ENCODE measurements at places on chromosomes 11 and 22.

DNA sequence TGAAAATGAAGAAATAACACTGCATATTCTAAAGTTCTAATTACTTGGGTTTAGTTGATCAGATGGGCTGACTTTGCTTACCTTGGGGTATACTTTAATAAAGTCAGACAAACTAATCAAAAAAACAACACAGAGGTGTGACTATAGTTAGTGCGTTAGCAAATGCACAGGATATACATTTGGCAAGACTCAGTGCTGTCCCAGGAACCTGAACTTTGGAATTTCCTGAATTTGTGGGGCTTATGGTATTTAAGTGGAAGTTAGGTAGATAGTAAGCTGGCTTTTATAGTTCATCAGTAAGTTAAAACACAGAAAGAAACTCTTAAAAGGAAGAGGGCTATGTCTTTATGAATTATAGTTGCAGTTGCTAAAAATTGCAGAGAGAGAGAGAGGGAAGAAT is 302.6 kb upstream of the DDI1 start:
- DNase-seq: no peak

- peak; percentile 26 for DNase-seq
Observed at GRCh38 chr22:36244522-36245391, 5.4 kb upstream of the APOL2 start.

- no peak for DNase-seq
Observed at GRCh38 chr11:12472401-12473005, 95.1 kb downstream of the PARVA start.

DNA sequence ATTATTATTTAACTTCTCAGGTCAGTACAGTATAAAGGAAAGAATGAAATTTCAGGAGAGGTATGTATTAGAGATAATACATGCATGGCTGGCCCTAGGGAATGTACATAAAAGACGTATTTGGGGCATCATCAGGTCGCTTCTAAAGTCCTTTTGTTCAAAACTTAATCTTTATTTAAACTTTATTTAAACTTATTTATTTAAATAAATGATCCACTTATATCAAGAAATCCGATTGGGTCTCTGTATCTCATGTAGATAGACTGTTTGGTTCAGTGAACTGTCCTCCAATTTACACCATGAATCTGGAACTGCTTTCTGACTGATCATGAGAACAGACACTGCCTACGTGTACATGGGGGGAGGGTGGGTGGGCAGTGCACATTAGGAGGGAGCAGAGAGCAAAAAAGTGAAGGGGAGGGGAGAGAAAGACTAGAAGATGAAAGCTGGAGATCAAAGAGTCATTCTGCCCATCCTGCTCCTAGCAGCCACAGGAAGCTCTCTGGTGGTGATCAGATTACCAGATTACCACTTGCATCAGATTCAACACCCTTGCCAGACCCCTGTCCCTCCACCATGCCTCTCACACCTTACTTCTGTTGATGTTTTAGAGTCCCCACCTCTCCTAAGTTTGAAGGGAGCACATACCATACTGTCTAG is 92.1 kb upstream of the MTMR2 start:
- DNase-seq: no peak

DNA sequence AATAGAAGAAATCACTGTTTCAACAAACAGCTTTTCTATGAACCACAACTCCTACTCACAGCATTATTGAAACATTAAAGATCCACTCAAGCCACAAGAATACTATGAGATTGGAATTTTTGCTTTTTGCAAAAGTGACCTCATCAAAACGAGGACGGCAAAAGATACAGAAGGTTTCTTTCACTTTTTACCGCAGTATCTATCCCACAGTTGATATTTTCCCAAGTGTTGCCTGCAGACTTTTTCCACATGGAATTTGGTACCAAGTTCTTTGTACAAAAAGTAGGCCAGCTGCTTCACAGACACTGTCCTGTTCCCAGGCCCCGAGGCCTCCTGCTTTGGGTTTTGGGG is 204.0 kb downstream of the TBC1D22A start:
- no peak for DNase-seq

DNA sequence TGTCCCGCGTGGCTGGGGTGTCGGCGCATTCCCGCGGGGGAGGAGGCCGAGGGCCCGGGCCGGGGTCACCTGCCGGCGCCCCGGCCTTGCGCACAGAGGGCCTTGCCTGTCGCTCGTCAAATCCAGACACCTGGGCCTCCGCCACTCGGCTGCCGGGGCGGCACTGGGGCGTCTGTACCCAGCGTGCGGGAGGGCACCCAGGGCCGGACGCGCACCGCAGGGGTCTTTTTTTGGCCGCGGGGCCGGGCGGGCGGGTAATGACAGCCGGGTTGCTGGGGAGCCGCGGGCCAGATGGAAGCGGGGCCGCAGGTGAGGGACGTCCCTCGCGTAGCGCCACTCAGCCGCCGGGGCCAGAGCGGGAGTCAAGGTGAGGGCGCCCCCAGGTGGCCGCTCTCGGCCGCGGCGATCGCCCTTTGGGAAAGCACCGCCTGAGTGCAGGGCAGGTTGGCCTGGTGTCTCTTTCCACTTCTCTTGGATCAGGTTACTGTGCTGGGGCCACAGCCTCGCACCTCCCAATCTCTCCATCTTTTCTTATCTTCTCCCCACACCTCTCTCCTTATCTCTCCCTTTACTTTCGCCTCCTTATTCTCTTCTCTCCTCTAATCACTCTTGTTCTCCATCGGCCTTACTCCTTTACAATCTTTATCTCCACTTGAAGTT is 3.5 kb downstream of the PHLDB1 start:
- peak; percentile 97 for DNase-seq

Measured in activated CD8-positive, alpha-beta memory T cell treated with anti-CD3 and anti-CD28 coated beads, Interleukin-2, amount 50 U/mL, for 48 hours (primary cell).